ENCODE measurements at places on chromosomes 7 and 10.

DNA sequence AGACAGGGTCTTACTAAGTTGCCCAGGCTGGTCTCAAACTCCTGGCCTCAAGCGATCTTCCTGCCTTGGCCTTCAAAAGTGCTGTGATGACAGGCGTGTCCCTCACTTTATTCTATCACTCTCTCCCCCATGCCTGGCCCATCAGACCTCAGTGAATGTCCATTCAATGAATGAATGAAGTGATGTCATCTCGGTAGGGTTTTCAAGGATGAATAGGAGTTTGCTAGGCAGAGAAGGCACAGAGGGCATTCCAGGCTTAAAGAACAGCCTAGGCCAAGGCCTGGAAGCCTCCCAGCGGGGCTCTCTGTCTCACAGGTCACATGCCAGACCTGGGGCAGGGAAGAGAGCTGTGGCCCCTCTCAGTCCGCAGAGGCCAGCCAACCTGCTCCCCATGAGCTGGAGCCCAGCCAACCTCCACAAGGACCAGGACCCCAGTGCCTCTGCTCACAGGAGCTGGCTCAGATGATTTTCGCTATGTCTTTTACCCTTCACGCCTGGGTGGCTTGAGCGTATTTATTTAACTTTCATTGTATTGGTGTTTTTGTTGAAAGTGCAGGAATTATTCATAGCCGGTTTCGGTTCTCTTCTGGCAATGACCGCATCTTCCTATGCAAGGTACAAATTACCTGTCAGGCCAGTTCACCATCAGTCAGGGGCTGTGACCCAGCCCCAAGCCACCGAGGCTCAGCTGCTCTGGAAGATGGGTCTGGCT is 11.8 kb upstream of the TNRC18 start:
- DNase-seq: no peak

DNA sequence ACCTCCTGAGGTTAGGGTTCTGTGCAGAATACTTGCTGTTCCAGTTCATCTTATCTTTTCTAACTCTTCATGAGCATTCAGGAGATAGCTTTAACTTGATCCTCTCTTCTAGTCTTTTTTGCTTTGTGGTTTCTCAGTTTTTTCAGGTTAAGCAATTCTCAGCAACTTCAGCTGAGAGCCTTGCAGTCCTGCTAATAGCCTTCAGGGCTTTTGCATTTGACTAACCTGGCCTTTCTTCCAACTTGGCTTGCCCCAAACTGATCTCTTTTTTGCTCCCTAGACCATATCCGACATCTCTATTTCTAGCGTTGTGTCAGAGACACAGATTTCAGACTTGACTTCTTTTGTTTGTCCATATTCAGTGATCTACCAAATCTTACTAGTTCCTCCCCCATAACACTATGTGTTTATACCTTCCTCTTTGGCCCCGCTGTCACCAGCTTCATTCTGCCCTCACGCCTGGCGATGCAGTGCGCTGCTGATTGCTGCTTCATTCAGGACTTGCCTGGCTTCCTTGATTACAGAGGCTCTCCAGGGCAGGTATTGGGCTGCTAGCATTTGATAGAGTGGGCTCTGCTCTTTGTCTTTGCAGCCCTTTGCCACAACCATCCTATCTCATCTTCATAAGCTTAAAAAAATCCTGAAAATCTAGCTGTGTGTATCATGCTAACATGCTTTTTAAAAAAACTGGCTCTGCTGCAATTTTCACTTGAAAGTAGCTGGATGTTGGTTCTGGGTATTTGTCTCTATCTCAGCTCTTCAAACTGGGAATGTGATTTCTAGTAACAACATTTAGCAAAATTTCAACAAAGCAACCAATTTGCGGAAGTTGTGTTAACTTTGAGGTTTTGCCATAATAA is 9.6 kb downstream of the CUL1 start:
- DNase-seq: peak; percentile 64

DNA sequence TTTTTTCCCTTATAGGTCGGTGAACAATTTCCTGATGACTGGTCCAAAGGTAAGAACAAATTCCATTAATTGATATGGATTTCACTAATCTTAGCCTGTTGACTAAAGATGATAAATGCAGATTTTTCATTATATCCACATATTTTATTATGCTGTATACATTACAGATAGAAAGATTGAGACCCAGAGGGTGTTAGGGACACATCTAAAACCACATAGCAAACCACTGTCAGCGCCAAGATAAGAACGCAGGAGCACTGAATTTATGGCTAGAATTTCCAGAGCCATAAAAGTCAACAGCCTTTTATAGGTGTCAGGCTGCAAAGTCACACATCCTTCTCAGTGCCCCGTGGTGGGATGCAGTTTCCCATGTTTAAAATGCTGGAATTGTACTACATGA is 16.2 kb downstream of the WNT8B start:
- DNase-seq: no peak

DNA sequence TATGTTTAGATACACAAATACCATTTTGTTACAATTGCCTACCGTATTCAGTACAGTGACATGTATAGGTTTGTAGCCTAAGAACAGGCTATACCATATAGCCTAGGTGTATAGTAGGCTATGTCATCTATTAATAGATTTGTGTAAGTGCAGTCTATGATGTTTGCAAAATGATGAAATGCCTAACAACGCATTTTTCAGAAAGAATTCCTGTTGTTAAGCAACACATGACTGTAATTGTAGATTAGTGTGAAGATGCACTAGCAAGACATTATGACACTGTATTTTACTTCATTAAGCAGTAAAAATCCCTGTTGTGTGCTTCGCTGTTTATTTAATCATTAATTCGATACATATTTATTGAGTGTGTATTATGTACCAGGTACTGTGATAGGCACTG is 446.0 kb downstream of the SUGCT start:
- no peak for DNase-seq

- DNase-seq: no peak
These were observed at the start of gene ATRNL1 for GRCh38 chr10:115093286-115093775. ATRNL1 (plus strand) TSS chr10:115093365; CDS start chr10:115093751, 386 bp downstream.

GRCh38 chr10:127738512-127739424 is 1.8 kb downstream of the FOXI2 start:
- DNase-seq: no peak

GRCh38 chr10:101656890-101657289 is 38.1 kb downstream of the FBXW4 start:
- no peak for DNase-seq

DNA sequence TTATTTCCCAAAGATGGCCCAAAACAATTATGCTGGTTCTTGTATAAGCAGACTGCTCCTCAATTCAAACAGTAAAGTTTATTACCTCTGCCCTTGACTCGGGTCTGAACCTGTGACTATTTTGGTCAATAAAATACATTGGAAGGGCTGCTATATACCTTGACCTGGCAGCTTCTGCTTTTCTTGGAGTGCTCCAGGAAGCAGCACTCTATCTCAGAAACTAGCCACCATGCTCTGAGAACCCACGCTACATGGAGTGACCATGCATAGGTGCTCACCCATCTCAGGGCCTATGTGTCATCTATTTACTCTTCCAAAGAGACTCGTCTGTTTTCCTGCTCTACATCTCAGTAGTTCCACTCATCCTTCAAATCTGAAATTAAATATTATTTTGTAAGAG is 299.9 kb downstream of the AHR start:
- no peak for DNase-seq

DNA sequence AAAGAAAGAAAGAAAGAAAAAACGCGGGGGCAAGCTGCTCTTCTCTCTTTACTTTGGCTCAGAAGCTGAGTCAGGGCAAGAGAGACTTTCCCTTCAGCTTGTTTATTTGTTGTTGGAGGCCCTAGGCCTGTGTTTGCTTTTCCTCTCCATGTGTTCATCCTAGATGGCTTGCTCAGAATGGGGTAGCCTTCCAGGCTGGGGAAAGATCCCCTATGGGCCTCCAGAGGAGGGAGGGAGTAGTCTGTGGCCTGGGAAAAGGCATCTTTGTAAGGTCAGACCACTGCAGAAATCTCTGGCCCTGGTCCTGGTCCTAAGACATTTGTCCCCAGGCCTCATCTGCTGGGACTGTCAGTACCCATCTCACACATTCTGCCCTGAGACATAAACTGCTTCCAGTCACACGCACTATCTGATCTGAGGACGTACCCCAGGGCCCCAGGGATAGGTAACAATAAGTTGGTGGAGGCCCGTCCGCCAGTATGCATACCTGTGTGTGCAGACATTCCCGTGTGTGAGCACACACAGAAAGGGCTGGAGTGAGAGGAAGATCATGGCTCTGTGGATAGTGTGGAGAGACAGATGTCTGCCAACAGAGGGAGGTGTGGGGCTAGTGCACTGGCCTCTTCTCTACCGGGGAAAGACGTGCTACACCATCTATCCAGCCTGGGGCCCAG is 4.9 kb upstream of the SCD start:
- DNase-seq: no peak

- no peak for DNase-seq
These were observed 259.7 kb downstream of the DNAJB6 start for GRCh38 chr7:157596471-157596870.

DNA sequence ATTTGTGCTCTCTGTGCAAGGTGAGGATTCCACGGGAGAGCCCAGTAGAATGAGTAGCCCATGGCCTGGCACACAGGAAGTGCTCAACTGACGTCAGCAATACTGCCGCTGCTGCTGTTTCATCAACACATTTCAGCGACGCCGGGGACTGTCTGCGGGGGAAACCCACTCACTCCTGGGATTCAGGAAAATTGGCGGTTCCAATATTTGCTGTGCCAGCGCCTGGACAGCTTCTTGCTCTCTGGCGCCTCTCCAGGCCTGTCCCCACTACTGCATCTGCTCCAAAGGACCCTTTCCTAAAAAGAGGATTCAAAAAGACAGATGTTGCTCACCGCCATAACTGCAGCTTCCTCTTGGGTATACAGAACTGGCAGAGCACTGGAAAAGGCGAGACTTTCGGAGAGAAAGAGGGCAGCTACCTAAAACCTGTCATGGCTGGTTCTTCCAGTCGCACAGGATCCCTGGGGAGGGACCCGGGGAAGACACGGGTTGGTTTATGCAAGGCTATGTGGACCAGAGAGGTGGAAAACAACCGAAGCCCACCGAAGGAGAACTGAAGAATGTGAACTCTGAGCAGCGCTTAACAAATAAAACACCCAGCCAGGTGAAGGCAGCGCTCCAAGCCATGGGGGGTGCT is 39.7 kb upstream of the ENO4 start:
- no peak for DNase-seq

DNA sequence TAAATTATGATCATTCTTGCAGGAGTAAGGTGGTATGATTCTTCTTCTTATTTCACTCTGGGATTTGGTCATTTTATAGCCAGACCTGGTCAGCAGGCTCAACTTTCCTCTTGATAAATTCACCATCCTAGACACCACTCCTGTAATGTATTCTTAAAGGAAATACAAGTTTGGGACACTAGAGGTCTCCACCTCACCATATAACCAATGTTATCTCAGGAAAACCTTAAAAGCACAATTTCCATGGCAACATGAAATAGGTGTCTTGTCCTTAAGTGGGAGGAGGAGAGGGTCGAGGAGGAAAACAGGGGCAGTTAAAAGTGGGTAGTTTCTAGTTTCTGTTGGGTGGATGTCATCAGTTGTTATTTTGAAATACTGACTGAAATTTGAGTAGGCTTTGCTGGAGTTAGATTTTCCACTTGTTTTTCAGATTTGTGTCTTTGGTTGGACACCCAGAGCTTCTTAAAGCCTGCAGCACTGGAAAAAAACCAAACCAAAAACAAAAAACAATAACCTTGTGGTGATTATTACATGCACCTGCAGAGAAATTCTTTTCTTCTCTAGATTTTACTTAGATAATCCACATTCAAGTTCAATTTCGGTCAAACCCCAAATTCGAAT is 163.1 kb downstream of the PRKCQ start:
- no peak for DNase-seq

- no peak for DNase-seq
These were observed 15.5 kb downstream of the CARD11 start for GRCh38 chr7:3028071-3028757.

- no peak for DNase-seq
These were observed 527 bp downstream of the PDIA4 start for GRCh38 chr7:149027611-149028345.

DNA sequence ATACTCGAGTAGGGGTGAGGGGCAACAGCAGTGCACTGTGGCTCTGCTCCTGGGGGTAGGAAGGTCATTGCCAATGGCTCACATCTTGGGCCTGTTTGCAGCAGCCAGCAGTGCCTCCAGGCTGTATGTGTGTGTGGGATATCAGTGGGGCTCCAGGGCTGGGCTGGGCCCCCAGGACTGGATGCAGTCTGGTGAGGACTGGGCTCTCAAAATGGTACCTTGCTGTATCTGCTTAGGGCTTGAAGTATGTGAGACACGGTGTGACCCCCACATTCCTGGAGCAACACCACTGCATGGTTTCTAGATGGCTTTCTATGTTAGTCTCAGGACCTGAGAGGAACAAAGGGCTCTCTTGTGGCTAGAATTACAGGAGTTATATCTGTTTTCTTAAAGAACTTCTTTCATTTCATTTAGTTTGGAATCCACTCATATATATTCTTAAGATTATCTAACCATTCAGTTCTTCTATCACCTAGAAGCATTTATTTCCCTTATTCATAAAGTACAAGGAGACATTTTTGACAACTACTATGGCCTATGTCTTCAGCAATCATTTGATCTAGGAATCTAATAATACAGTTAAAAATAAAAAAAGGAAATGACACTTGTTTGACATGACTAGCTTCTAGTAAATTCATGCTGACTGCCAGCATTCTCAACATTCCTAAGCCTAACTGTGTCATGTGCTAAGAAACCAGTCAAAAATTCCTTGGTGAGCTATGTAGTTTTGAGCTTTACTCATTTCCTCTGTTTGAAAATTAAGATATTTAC is 443.2 kb upstream of the SEMA3A start:
- DNase-seq: no peak

GRCh38 chr7:128094686-128095085 is 63.4 kb upstream of the LRRC4 start:
- no peak for DNase-seq

- DNase-seq: no peak
These were observed 898.2 kb downstream of the CCSER2 start for GRCh38 chr10:85226596-85226995.

DNA sequence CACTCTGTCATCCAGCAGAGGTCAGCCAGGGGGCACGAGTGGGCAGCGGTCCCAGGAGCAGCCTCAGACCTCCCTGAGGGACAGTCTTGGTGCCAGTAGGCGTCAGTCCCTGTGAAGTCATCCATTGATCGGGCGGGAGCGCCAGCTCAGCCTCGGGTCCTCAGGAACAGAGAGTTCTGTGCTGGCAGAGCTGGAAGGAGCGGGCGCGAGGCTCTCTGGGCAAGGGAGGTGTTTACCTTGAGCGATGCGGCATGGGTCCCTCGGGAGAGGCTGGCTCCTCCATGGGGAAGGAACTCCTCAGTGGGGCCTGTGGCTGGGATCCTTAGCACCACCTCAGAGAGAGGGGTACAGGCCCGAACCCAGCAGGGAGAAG is 101.1 kb upstream of the PPIF start:
- no peak for DNase-seq

GRCh38 chr7:122468945-122469344 is 164.4 kb upstream of the FEZF1 start:
- no peak for DNase-seq
